ENCODE measurements at places on chromosomes 13 and 19.
A peak's percentile ranks its signal among the peaks of the same experiment; 100 is the strongest.

GRCh38 chr13:32407854-32408253 is 20.1 kb downstream of the N4BP2L1 start:
- no peak for DNase-seq

DNA sequence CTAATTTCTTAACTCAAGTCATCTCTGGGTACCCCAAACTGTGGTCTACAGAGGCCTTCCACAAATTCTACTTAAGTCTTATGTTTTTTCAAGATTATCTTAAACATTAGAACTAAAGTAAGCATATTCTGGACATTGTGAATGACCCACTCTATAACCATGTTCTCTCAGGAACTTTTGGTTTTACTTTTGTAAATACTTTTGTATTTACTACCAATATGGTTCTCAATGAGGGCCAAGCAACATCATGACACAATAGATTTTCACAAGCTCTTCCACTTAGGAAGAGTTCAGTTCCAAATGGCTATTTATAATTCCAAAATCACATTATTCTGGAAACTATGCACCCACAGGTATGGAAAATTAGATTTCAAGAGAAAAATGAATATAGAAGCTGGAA is 10.8 kb downstream of the DIAPH3 start:
- DNase-seq: no peak

DNA sequence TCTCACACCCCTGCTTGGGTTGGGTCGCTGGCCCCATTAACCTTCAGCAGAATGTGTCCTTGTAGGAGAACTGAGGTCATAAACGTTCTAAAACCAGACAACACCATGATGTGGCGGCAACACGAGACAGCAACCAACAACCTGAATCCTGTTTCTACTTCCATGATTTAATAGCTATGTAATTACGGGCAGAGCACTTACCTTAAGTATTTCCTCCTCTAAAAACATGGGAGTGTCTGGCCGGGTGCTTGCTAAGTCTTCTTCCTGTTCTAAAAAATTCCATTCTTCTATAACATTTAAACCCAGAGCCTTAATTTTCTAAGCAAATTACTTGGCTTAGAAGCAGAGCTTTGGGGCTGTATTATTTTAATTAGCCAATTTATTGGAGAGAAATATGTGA is 33.5 kb upstream of the IRS2 start:
- DNase-seq: no peak

DNA sequence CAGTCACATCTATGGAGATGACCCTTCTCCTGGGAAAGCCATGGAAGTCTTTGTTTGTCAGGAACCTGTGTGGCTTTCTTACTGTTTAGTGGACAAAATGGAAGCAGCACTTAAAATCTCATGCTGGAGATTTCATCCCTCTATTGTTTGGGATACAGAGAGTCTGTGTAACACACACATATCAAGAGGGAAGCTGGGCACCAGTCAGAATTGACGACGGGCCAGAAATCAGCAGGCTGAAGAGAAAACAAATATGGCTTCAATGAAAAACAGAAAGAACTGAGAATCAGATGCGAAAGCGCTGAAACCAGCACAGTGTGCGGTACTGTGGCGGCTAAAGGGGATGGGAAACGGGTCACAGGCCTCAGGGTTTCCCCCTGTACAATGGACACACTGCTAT is 72.2 kb upstream of the WASF3 start:
- DNase-seq: no peak

DNA sequence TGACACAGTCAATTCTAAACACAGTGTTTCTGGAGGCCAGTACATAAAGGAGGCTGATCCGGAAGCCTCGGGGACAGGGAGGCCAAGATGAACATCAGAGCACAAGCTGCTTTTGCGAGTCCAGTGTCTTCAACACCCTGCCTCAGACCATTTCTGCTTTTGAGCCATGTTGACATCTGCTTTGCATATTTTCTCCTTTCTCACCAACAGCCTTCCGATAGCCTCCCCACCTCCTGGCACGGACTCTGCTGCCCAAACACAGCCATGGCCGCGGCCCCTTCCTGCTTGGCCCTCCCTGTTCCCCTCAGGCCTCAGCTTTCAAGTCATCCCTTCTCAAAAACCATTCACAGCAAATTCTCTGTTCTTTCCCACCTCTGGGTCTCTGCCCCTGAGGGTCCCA is 3.6 kb downstream of the LRRC25 start:
- no peak for DNase-seq

GRCh38 chr19:4911314-4911713 is 2.0 kb downstream of the UHRF1 start:
- DNase-seq: no peak

DNA sequence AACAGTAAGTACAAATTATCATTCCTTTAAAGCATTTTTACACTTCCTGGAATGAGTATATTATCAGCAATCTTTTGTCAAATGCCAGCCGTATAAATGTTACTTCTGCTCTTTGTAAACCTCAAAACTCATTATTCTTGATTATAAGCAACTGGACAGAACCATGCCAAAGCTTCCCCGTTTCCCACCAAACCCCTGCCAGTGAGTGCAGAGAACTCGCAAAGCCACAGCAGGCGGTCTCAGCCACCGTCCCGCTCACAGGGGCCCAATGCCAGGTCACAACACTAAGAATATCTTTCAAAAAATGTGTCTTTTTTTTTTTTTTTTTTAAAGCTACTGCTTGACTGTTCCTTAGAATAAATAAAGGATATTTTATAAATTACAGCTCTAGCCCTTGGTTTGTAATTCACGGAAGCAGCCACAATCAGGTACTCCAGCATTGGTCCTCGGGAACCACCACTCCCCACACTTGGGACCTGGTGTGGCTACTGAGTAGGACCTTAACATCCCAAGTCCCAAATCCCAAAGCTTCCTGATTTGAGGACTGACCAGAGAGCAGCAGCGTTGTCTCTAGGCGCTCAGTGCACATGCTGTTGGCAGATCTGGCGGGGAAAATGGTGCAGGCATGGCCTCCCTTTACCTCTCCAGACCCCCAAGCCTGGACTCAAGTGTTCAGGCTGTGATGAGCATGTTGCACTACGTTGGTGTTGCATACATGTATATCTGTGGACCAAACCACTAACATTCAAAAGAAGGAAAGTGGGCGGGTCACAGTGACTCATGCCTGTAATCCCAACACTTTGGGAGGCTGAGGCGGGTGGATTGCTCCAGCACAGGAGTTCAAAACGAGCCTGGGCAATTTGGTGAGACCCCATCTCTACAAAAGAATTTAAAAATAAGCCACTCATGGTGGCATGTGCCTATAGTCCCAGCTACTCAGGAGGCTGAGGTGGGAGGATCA is 19.0 kb downstream of the KCTD15 start:
- DNase-seq: no peak

DNA sequence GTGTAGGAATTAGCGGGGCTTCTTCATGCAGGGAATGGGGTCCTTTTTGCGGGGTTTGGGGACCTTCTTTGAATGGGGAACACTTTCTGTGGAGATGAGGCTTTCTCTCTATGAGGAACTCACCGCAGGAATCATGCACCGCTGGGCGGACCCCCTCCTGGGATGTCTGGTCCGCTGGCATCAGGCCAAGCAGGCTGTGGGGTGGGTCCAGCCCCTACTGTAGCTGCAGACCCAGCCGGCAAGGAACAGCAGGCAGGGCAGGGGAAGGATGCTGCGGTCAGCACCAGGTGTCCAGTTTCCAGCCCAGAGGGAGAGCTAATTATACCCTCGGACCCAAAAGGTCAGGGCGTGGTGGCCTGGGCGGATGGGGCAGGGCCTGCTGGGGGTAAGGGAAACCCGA is 1.8 kb downstream of the MYBPC2 start:
- DNase-seq: no peak

DNA sequence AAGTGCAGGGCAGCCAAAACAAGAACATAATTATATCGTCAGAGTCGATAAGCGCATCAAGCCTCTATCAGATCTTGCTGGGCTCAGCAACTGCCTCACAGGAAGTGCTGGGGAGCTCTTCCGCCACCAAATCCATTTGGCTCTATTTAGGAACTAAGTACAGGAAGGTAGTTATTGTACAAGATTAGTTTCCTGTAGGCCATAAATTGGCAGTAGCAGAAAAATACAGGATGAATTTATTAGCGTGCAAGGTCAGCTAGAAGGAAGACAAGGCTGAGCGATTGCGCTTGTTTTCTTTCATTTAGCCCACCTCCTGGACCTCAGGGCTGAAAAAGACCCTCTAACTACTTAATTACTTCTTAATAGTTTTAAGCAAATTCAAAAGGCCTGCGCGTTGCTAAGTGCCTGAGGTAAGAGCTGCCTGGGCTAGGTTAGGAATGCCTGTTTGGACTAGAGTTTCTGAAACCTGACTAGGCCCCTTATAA is 118.5 kb downstream of the IRS2 start:
- no peak for DNase-seq

- DNase-seq: no peak
These were observed 21.4 kb downstream of the GAS6 start for GRCh38 chr13:113842336-113843062.

DNA sequence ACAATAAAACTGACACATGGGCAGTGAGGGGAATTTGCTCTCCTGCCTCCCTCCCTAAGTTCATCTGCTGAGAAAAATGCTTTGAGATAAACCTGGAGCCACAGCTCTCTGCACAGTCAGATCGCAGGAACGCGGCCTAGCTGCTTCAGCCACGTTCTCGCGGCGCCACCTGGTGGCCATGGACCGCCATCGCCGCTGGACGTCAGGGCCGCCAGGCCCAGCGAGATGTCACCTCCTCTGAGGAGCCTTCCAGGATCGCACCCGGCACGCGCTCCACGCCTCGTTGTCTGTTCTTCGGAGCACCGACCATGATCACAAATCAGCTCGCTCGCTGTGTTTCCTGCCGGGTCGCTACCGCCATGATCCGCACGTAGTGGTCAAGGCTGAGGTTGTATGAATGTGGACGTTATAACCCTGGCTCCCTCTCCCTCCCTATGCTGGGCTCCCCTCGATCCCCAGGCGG is 20.6 kb upstream of the USP29 start:
- peak; percentile 39 for DNase-seq

DNA sequence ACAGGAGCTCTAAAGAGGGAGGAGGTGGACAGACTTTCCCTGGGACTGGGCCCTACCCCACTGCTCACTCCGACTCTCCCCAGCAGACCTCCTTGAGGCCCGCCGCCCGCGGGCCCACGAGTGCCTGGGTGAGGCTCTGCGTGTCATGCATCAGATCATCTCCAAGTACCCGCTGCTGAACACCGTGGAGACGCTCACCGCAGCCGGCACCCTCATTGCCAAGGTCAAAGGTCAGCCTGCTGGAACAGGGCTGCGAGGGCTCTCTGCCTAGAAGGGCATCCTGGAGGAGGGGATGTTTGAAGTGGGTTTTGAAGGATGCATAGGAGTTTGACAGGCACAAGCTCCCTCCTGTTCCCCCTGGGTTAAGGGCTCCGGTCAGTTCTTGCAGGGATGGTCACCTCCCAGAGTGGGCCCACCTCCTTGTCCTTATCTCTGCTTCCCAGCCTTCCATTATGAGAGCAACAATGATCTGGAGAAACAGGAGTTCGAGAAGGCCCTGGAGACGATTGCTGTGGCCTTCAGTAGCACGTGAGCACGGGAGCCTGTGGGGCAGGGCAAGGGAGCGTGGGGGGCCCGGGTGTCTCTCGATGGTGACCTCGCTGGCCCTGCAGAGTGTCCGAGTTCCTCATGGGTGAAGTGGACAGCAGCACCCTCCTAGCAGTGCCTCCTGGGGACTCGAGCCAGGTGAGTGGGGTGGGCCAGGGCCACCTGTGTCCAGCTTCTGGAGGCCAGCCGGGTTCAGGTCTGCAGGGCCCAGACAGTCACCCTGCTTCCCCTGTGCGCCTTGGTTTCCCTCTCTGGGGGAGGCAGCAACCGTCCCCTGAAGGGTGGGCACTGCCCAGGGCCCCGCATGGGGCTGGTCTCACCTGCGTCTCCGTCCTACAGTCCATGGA is 6.3 kb downstream of the ARHGAP45 start:
- no peak for DNase-seq

GRCh38 chr19:45171211-45171623 is 6.8 kb downstream of the TRAPPC6A start:
- no peak for DNase-seq

GRCh38 chr13:41461527-41462139 is 4.3 kb downstream of the RGCC start:
- no peak for DNase-seq

DNA sequence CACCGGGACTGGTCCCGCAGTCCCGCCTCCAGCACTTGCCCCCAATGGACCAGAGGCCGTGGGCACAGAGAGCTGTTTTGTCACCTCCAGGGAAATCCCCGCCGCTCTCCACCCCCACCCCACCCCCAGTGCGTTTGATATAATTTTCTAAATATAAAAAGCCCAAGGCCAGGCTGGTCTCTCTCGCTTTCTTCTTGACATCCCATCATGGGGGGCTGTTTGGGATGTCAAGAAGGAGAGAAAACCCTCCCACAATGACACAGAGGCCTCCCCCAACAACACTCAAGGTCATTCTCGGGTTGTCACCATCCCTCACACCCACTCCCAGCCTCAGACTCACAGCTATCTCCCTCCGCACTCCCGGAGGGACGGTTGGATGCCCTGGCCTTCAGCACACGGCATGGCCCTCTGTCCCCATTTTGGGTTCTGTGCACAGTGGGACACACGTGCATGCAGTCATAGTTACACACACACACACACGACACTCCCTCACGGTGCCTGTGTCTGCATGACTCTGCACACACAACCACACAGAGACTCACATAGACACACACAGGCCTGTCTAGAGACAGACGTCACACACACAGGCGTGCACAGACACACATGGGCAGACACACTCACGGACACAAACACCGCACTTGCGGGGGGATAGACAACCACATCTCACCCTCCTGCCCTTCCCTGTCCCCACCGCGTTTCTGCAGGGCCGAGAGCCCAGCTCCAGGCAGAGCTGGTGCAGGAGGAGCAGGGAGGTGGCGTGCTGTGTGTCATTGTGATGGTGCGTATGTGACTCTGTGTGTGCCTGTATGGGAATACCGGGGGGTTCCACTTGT is 4.8 kb upstream of the NFIC start:
- DNase-seq: no peak

DNA sequence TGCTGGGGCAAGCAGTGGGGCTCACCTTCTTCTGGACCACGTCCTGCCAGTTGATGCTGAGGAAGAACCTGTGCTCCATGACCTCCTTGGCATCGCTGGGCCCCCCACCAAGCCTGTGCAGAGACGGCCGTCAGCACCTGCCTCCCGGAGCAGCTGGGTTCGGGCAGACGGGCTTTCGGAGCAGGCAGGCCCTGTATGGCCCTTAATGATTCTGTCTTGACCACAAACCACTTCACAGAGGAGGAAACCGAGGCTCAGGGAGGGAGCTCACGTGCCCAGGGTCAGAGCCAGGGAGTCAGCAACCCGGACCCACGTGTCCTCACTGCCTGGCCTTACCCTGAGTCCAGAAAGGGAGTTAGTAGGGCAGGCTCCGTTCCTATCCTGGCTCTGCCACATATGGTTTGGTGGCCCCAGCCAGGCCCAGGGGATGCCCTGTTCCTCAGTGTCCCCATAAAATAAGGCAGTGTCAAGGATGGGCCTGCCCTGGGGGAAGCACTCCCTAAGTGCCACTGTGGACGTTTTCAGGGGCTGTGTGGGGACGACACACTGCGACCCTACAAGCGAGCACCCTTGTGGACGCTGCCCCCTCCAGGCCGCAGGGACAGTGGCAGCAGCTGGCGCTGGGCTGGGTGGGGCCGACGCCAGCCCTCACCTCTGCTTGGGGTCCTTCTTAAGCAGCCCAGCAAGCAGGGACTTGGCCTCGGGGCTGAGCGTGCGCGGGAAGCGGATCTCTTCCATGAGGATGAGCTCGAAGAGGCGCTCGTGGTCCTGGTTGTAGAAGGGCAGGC is 8.9 kb upstream of the CCNP start:
- no peak for DNase-seq
